ENCODE measurements at places on chromosomes 11 and 22.

DNA sequence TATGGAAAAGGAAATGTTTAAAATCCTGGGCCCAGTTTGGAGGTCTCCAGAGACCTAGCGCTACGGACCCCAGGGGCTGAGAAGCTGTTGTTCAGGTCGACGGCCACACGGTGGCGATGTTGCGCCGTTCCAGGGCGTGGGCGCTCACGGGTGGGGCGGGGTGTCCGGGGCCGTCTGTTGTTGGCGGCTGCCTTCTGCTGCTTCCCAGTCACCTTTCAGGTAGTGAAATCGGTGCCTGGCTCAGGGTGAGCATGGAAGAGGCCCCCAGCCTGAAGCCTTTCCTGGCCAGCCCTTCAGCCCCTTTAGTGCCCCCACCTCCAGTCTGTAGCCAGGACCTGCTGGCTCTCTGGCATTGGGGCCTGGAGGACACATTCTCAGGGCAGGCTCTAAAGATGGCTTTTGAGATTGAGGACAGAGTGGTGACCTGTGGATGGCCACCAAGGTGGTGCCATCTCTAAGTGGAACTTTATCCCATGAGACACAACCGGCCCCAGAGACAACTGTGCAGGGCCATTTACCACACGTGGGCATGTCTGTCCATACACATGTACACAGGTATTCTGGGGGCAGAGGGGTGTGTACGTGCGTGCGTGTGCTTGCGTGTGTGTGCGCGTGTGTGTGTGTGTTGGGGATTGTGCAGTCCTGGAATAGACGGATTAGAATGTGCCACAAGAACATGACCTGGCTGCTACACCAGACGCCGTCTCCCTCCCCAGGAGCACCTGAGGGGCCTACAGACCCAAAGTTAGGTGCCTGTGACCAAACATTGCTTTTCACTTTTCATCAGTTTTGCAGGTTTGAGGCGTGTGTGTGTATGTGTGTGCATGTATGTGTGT lies 53.8 kb downstream of the ST14 start:
- DNase-seq: peak; percentile 5

DNA sequence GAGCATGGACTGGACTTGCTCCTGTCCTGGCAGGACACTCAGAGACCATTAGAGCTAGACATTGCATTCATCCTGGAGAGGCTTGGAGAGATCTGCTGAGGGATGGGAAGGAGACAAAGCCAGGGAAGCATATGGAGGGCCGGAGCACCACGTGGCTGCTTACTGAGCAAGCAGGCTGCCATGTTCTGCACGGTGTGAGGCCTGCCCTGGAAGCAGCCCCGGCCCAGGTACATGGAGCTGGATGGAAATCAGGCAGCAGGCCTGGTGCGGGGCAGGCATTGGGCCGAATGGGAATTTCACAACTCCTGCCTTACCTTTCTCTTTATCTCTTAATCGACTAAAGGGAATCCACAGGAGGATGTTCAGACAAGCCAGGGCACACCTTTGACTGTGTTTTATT lies 371.5 kb downstream of the OPCML start:
- no peak for DNase-seq

DNA sequence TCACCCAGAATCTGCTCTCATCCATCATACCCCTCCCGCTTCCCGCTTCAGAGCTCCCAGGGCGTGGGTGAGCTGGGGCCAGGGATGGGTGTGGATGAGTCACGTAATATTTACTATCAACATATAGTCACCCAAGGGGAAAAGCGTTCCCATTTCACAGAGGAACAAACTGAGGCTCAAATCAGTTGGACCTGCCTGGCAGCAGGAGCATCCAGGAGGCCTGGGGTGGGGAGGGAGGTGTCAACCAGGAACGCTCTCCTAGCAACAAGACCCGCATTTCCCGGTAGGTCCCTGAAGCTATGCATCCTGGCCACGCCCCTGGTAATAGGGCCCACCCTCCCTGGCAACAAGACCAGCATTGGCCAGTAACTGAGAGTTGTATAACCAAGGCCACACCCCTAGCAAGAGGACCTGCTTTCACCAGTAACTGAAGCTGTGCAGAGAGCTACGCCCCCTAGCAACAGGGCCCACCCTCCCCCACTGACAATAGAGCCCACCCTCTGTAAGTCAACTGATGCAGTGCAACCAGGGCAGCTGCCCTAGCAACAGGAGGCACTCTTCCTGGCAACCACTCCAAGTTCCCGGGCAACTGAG lies 32.7 kb upstream of the TXNRD2 start:
- DNase-seq: no peak

DNA sequence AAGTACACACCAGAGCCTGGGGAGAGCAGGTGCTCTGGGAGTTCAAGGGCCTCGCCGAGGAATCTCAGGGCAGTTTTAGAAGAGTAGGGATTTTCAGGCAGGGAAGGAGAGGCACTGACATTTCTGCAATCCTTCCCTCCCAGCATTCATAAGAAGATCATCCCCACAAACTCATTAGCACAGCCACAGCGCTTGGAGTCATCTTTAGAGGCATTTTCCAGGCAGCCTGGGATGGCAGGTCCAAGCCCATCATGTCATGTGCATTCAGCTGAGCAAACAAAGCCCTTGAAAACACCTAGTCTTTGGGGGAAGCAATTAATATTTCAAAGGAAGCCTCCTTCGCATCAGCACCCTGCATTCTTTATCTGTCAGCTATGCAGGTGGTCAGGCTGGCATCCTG lies 43.8 kb downstream of the MAP6 start:
- no peak for DNase-seq

- peak; percentile 20 for DNase-seq
These were observed 196.7 kb downstream of the ARHGAP42 start for GRCh38 chr11:100883830-100884229.

GRCh38 chr11:9575260-9576240 lies 2.1 kb downstream of the WEE1 start:
- peak; percentile 62 for DNase-seq

Measured in fibroblast of skin of left quadriceps (primary cell).